ENCODE measurements at places on chromosomes 1 and 21.

DNA sequence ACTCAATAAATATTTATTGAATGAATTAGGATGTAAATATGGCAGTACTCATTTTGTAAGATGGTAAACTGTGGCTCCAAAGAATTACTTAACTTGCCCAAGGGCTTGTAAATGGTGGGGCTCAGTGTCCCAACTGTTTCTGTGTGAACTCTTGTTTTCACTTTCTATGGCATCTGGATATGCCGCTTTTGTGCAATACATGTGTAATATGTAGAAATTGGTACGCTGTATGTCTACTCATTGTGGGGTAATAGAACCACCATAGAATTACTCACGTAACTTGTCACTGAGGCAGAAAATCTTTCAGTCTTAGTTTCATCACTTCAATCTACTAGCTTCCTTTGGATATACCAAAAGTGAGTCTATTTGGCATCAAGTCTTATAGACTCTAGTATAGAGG, 977 bp downstream of the PRPF3 start:
- no peak for DNase-seq

- DNase-seq, result no peak
Observed at GRCh38 chr1:83125456-83125855, 873.5 kb downstream of the TTLL7 start.

GRCh38 chr1:145967288-145967687, 2.8 kb downstream of the POLR3GL start:
- no peak for DNase-seq

GRCh38 chr1:83516369-83516768, 482.6 kb downstream of the TTLL7 start:
- DNase-seq, result no peak

- DNase-seq, result no peak
Observed at GRCh38 chr1:202694314-202694713, 15.9 kb downstream of the SYT2 start.

DNA sequence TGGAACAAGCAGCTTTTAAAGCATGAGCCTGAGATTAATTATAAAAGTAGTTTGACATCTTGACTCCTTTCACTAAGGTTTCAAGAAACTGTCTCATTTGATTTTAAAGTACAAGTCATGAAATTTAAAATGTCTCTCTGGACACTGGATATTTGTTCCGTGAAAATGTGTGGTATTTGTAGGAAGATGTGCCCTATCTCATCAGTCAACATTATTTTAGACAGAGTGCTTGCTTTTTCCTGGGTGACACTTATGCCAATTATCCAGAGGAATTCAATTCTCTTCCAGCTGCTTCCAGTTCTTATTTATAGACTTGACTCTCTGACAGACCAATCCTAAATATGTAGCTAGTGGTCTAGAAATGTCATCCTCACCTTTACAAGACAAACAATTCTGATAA, 300.4 kb downstream of the PLA2G4A start:
- no peak for DNase-seq

DNA sequence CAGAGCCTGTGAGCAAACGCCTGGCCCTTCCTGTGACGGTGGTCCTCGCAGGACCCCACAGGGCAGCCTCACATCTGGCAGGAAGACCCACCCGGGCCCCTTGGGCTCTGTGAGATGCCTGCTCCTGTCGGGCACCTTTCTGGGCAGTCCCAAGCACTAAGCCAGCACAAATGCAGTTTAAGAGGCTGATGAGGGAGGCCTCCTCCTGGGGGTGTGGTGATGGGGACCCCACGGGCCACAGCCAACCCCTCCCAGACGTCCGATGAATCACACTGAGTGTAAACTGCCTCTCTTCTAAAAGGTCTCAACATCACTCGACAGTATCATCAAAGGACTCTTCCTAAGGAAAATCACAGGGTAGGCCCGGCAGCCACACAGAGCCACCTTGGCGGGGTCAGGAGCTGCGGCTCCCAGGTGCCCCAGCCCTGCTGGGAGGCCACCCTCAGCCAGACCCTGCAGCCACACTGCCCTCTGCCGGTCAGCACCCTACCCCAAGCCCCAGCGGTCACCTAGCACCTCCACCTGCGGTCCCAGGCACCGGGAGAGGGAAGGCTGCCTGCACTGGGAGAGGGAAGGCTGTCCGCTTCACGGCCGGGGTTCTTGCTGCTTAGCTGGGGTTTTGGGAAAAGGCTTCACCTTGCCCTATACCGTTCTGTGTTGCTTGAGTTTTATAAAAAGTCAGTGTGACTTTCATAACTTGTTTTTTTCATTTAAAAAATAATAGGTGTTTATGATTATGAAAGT, 3.9 kb upstream of the PRKCZ start:
- peak; percentile 47 for DNase-seq
